Liver (tissue), 10 donors: ENCODE measurements at places on chromosomes 5 and 9.
A peak's percentile ranks its signal among the peaks of the same experiment; 100 is the strongest.

- no peak for DNase-seq
Observed at GRCh38 chr5:59772206-59772605, 121.3 kb downstream of the PDE4D start.

DNA sequence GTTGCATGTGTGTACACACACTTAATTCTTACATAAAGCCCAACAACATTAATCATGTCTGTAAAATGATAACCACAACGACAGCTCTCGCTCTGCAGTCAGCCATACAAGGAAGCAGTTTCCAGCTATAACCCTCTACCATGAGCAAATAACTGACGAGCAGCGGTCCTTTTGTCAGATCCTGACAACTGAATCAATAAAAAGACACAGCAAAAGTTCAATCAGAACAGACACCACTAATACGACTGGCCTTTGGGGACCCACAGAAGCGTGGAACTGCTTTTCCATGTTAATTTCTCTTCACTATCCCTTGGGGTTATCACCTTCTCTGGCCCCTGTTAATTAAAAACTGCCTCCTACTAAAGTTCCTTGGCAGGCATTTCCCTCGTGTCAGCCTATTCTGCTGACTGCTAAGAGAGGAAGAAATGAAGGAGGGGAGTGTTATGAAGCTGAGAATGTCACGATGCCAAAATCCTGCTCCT lies 722.8 kb upstream of the GRAMD2B start:
- no peak for DNase-seq

DNA sequence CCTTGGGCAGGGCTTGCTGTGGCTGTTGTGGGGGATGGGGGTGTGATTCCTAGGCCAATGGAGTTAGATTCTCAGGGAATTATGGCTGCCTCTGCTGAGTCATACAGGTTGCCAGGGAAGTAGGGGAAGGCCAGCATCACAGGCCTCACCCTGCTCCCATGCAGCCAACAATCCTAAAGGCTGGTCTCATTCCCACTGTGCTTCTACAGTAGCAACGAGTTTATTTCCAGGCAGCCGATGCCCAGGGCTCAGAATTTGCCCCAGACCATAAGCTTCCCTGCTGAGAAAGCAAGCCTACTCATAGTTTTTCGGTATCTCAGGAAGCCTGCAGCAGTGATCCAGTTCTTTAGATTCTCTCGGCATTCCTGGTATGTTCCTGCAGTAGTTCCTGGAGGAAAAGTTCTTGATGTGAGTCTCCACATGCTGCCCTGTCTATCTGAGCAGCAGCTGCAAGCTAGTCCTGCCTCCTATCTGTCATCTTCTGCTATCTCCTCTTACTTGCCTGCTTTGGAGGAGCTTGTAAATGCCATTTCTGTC lies 59.3 kb upstream of the SELENOP start:
- no peak for DNase-seq

- no peak for DNase-seq
Observed at GRCh38 chr5:58735637-58736036, 152.8 kb downstream of the RAB3C start.

GRCh38 chr9:87713278-87713987 lies 12.5 kb upstream of the CTSL start:
- DNase-seq = peak; percentile 40
